ENCODE measurements at places on chromosomes 3 and 15. TPM values are rescaled to one million over a fixed set of nuclear protein-coding genes. Genes with fewer than 3 reads are reported as not detected.

GRCh38 chr3:159616234-159616825 lies 372.3 kb upstream of the IL12A start:
- DNase-seq = no peak

- DNase-seq = no peak
These were observed 205.4 kb downstream of the PDZRN3 start for GRCh38 chr3:73419179-73419803.

DNA sequence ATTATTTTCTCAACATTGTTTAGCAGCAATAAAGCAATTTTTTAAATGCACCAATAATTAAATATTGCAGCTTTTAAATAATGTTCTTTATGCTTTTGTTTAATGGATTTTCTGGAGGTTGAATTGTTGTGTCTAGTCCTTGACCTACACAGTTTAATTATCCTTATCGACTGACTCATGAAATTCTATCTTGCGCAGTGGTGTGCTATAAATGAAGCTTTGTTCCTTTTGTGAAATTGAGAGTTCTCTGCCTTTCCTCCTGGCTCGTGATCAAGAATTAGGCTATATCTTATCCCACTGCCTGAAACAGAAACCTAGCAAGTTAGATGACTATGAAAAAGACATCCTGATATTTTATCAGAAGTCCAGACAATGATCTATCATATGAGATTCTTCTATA lies 37.0 kb upstream of the PIK3R4 start:
- DNase-seq = no peak

GRCh38 chr3:4107430-4107829 lies 195.7 kb upstream of the SETMAR start:
- no peak for DNase-seq

DNA sequence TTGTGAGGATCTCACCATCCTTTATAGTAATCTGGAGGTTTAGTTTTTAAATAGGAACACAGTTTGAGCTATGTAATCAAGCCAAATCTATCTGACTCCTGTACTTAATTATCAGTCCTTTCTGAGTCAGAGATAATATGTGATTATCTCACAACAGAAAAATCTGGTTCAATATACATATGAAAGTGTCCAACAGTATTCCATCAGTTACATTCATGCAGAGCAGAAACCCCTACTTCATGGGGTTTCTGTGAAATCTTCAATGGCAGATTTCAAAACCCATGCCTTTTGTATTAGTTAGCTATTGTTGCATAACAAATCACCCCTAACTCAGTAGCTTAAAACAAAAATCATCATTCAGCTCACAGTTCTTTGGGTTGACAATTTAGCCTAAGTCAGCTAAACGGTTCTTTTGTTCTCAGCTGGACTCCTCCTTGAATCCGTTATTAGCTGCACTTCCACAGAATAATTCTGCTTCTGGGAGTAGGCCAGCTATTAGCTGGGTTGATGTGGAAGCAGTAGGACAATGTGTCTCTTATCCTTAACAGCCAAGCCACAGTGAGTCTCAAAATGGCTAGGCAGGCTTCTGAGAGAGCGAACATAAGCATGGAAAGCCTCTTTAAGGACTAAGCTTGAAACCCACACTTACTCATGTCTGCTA lies 42.9 kb upstream of the ARPP21 start:
- DNase-seq = no peak

- no peak for DNase-seq
These were observed 23.2 kb downstream of the ALS2CL start for GRCh38 chr3:46670000-46670890.

- DNase-seq = no peak
These were observed 184.0 kb upstream of the CNTN6 start for GRCh38 chr3:908839-909238.

DNA sequence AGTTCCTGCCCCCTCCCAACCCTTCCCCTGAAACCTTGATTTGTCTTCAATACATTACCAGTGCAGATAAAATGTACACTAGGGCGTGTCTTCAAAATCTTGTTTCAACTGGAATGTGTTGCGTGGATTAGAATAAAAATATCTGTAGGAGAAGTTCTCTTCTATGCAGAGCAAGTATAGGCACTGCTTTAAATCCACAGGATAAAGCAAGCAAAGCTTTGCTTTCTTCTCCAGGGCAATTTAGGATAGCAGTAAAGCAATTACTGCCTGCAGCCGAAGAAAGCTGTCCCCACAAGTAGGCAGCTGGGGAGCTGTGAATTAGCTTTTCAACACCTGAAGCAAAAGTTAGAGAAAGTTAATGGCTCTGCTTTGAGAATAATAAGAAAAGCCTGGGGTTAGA lies 329.7 kb upstream of the KCNMB2 start:
- no peak for DNase-seq

DNA sequence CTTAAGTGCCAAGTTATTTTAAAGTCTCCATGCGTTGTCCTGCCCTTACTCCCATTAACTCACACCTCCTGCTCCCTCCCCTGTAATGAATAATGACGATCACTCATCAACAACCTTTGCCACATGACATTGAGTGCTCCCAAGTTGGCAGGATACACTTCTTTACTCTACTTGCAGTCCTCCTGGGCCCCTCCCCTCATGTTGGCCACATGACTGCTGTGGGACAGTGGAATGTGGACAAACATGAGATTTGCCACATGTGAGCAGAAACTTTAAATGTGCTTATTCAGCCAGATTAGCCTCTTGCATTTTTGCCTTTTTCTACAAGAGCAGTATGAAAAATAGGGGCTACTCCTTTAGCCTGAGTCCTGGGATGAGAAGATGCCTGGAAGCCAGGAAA lies 167.9 kb downstream of the DCLK3 start:
- DNase-seq = no peak

DNA sequence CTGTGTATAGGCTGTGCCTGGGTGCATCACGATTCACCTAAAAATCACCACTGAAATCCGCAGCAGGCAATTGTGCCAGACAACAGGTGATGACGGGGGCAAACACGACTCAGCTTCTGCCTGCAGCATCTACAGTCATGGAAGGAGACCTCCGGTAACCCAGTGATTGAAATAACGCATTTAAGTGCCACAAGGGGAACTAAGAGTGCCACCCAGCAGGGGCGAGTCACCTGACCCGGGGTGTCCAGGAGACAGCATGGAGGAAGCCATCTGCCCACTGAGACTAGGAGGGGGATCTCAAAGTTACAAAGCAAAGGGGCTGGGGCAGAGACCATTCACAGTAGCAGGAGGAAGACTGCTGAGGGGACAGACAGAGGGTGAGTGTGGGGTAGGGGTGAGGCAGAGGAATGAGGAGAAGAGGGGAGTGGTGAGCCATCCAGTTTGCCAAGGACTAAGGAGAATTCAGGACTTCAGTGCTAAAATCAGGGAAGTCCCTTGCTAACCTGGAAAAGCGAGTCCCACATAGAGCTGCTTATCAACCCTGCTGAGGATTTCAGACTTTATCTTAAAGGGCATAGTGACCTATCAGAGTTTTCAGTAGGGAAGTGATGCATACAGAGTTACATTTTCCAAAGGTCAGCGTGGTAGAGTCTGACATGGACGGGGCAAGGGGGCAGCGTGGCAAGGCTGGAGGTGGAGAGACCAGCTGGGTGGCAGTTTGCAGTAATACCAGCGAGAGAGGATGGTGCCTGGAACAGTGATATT lies 256.7 kb upstream of the HES1 start:
- DNase-seq = no peak

GRCh38 chr15:37550360-37551024 lies 383.9 kb upstream of the TMCO5A start:
- DNase-seq = no peak

GRCh38 chr3:100401674-100402041 lies 319 bp downstream of the LNP1 start:
- DNase-seq = no peak

- DNase-seq = peak; percentile 82
These were observed at the start of gene CACNA2D2 for GRCh38 chr3:50503504-50504342. TSS of gene CACNA2D2 (minus strand) at chr3:50503634. CDS start at chr3:50503423, 211 bp downstream.

DNA sequence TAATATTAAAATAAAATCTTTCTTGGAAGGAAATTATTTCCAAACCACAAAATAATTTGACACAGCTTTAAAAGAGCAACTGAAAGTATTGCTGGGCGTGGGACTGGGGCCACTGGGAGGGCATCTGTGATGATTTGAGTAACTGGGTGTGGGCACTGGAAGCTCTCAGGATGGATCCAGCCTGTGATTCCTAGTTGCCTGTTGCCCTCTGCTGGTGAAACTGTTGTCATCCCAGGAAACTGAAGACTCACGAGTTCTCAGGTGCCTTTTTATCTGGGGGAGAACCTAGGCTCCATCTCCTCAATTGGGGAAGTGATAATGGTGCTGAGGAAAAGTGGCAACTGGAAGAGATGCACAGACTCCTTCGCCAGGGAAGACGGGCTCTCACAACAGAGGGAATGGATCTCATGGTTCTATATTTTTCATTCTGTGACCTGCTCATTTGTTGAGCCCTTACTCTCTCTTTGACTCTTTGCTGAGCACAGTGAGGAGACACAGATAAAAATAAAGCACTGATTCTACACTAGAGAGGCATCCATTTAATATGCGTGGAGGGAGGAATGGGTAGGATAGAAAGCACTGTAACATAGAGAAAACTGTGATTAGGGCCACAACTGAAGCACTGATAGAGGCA lies 61.6 kb downstream of the TPRG1 start:
- no peak for DNase-seq

The XCR1 gene
- 13.9 TPM for total RNA-seq

The NDN gene
- 72.7 TPM for total RNA-seq

The NR1I2 gene
- 1.4 TPM for total RNA-seq

The GHRL gene
- 29.6 TPM for total RNA-seq

The CCK gene
- total RNA-seq = 17.7 TPM

The TICRR gene
- 8.8 TPM for total RNA-seq
